Ammon's horn (tissue), 1 donor: ENCODE measurements at places on chromosomes 12 and 14.

DNA sequence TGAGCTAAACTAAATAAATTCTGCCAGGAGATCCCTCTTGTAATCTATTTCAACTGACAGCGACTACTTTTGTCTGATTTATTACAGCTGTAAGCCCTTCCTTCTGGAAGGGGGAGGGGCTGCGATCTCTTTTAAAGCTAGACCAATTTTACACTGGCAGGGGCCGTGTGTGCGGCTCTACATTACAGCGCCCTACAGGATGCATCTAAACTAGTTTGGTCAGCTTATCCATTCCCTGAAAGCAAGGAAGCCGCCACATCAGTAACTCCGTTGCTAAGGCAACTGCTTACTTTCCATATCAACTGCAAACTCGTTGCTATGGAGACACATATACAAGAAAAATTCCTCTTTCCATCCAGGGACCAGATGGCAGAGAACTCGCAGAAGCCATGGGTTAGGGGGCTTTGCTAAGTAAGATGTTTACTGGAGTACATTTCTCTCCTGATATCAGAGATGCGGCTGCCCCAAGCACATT, 17.4 kb downstream of the FOXN3 start:
- peak; percentile 38 for DNase-seq

GRCh38 chr14:44914849-44915248, 46.9 kb downstream of the KLHL28 start:
- no peak for DNase-seq

DNA sequence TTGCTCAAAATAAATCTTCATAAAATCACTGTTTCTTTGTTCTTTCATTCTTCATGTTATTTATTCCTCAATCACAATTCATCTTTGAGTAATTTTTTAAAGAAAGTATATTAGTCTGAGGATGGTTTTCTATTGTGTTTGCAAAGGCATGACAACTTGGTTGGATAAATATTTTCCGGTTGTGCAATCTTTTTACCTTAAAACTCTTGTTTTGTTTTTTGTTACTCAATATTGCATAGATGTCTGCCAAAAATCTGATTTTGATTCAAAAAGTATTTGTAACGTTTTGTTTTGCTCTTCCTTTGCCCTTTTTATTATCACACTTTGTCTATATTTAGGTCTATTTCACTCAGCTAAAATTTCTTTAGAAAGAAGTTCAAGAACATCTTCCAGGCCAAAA, 86.2 kb upstream of the SYT1 start:
- DNase-seq = no peak

GRCh38 chr14:64337888-64338615, 43.9 kb upstream of the ESR2 start:
- DNase-seq = peak; percentile 55

DNA sequence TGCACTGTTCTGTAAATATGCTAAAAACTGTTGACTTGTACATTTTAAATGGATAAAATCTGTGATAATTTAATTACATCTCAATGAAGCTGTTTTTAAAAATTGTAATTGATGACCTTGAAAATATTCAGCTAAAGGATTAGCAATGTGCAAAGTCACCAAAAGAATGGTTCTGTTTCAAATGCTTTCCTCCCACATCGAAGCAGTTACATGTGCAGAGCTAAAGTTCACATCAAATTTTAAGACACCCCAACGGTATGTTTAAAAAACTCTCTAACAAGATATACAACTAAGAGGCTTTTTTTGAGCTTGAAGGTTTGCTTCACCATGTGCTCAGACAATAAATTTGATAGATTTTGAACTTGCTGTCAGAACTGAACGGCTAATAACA, 114.6 kb upstream of the KRAS start:
- no peak for DNase-seq

- DNase-seq = no peak
Observed at GRCh38 chr12:24233519-24234246, 284.2 kb upstream of the SOX5 start.

GRCh38 chr12:109877504-109878246, 2.7 kb downstream of the GLTP start:
- peak; percentile 83 for DNase-seq

GRCh38 chr12:30437616-30438015, 258.1 kb downstream of the IPO8 start:
- DNase-seq = peak; percentile 39

DNA sequence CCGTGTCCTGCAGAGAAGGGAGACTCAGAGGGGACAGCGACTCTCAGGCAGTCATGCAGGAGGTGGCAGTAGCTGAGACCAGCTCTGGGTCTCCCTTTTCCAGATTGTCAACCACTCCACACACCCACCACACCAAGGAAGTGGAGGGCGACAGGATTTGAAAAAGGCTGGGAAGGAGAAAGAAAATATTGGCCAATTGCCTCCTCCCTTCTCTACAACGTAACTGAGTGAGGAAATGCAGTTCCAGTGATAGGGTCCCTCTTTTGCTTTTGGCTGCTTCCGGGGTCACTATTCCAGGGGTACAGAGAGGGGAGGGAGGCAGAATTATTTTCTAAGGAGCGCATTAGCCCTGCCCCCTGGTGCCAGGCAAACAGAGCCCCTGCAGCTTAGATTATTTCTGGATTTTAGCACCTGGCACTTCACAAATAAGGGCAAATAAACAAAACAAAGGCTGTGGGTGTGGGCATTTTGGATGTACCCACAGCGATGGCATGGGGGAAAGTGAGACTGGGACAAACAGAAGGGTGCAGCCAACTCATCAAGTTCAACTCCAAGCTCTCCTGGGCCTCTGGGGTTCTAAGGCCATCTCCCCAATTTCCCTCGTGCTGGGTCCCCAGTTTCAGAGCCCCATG, 20.4 kb downstream of the ASB2 start:
- DNase-seq = no peak

- DNase-seq = no peak
Observed at GRCh38 chr12:40511341-40511740, 180.9 kb upstream of the CNTN1 start.

DNA sequence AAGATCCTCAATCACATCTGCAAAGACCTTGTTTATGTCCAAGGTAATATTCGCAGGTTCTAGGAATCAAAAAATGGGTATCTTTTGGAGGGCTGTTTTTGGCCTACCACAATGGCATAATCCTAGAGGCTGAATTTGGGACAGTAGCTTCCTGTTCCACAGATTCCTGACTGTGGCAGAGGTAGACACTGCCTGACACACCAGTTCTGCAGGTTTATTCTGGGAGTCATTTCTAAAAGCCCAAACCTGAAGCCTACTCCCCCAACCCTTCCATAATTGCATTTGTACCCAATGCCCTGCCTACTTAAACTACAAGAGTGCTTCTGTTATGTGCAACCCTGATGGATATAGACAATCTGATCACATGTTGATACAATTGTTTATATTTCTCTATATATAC, 378.9 kb downstream of the PCNX1 start:
- no peak for DNase-seq

DNA sequence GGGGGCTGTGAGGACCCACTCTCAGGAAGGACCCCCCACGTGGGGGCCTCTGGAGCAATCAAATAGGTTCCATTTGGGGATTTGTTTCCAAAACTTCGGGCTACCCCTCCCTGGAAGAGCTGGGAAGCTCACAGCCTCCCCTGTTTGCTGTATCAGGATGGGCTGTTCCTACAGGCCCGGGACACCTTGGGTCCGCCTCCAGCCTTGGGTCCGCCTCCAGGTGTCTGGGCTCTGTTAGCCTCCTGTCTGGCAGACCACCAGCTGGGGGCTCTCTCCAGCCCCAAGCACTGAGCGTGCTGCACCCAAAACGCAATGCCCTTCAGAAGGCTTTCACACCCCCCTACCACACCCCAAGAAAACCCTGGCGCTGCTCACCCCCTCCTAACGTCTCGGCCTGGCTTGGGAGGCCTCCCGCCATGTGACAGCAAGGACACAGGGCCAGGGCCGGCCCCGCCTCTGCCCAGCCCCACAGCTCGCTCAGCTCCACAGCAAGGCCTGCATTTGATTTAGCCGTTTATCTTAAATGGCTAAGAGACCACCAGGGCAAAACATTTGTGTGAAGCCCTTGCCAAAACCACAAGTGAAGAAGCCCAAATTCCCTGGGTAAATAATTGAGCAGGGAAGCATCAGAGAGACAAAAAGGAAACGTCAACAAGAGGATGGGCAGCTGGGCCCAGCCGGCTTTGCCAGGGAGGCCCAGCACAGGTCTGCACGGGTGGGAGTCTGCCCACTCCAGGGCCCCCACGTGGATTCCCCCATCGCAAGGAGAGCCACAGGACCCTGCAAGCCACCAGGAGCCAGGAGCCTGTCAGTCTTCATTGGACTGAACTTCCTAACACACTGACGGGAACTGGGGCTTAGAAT, 39.9 kb downstream of the BCL11B start:
- no peak for DNase-seq

- no peak for DNase-seq
Observed at GRCh38 chr12:127504874-127505273, 762.1 kb upstream of the TMEM132C start.

GRCh38 chr12:67915335-67915851, 73.9 kb upstream of the IFNG-AS1 start:
- DNase-seq = no peak

GRCh38 chr12:34346372-34347034, 324.2 kb downstream of the ALG10 start:
- no peak for DNase-seq

- no peak for DNase-seq
Observed at GRCh38 chr12:66159123-66159522, 10.7 kb downstream of the TMBIM4 start.

DNA sequence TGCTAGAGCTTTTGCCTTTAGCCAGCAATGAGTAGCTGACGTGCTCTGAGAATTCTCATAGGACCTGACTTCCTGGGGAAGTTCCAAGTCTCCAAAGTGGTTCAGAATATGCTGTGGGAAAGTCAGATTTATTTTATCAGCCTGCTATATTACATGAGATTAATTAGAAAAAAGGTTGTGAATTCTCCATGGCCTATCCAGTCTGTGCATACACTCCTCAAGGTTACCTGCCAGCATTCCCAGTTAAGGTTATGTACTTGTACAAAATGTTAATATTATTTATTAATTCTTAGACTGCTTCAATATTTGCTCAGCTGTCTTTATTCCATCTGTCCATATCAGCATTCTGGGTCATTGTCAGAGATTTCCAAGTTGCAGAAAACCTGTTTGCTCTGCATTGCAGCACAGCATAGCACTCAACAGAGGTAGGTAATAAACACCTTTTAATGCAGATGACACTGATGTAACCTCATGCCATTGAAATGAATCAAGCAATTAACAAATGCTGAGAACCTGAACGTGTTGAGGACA, 2.7 kb upstream of the SEL1L start:
- no peak for DNase-seq

DNA sequence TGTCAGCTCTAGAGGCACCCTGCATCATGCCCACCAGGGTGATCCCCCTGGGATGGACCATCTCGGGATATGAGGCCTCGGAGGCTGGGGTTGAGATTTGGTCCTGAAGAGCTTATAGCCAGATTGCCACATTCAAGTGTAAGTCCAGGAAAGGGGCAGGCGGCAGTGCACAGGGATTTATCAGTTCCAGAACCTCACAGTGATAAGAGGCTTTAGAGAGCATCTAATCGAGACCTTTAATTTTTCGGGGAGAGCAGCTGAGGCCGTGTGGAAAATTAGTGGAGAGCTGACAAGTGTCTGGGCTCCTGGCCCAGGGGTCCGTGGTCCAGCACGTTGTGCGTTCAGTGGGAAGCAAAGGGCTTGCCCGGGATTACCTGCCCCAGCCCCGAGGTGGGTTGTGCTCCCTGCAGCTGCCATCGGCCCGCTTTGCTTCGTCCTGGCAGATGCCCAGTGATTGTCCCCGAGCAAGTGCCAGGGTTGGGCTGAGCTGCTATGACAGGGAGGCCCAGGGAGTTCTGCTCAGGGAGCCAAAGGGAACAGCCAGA, 52.1 kb downstream of the C14orf132 start:
- peak; percentile 40 for DNase-seq

GRCh38 chr14:47466916-47467315, 208.5 kb downstream of the MDGA2 start:
- DNase-seq = no peak

DNA sequence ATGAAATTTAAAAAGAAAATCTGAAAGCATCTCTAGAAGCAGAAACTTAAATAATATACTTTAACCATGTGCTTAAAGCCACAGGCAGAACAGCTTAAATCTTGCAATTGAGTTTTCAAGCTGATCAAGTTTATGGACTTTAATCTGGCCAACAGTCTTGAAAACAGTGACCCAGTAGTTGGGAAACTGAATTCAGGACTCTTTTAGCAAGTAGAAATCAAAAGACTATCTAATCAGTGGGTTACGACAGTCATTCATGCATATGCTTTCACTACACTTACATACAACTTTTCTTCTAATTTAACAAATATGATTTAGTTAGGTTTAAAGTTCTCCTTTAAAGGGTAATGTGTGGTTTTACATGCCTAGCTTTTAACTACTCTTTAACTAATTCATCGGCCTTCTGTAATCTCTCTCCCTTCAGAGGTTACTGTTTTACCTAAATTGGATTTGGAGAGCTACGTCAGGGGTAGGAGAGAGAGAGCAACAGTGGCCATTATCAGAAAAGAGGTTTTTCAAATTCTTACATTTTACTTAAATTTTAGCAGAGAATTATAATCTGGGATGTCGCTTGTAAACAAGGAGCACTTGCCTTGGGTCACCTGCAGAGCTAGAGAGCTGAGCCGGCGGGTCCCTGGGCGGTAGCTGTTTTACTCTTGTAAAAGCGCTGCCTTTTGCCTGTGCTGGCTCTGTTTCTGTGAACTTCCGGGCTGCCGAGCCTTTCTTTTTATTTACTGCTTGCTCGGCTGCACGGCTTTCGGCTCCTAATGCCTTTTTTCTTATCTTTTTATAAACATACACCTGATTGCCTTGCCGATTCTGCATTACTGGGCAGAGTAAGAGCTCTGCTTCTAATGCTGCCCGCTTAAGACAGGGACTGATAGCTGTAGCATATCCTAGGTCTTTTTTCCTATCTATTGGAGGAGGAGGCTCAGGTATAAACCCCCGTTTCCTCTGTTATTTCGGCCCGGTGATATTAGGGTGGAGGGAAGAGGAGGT, 17.4 kb upstream of the LYZ start:
- DNase-seq = no peak

DNA sequence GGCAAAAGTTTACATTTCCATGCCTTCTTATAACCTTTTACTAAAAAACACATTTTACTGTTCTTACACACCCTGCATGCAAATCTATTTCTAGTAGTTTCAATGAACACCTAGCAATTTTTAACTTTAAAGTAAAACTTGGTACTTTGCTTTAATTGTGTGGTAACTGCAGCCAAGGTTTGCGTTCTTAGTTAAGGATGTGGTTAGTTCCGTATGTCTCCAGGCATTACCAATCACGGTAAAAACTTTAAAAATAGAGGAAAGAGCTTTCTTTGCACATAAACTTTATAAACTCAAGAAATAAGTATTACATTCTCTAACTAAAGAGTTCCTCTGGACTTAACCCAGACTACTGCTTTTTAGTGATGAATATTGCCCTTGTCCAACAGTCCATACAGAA, 795.2 kb downstream of the SLC16A7 start:
- DNase-seq = no peak

- no peak for DNase-seq
Observed at GRCh38 chr12:102763471-102763870, 153.6 kb downstream of the PAH start.
